ENCODE measurements at places on chromosomes 6 and 20. TPM values are rescaled to one million over a fixed set of nuclear protein-coding genes. Genes with fewer than 3 reads are reported as not detected.

MAS1L gene
- total RNA-seq, result not detected

BNIP5 gene
- total RNA-seq, result not detected

ZKSCAN8 gene
- total RNA-seq, result 11.9 TPM

DXO gene
- total RNA-seq, result 11.4 TPM

RBPJL gene
- total RNA-seq, result not detected

AGER gene
- total RNA-seq, result 0.14 TPM

HS3ST5 gene
- 0.14 TPM for total RNA-seq

SMPD2 gene
- total RNA-seq, result 13.7 TPM
